Type B pancreatic cell (in vitro differentiated cells): ENCODE measurements at places on chromosomes 2 and 18.

- DNase-seq = no peak
These were observed 112.0 kb upstream of the TEKT4 start for GRCh38 chr2:94759211-94759610.

GRCh38 chr2:217593732-217594131 is 409.1 kb downstream of the TNS1 start:
- no peak for DNase-seq

DNA sequence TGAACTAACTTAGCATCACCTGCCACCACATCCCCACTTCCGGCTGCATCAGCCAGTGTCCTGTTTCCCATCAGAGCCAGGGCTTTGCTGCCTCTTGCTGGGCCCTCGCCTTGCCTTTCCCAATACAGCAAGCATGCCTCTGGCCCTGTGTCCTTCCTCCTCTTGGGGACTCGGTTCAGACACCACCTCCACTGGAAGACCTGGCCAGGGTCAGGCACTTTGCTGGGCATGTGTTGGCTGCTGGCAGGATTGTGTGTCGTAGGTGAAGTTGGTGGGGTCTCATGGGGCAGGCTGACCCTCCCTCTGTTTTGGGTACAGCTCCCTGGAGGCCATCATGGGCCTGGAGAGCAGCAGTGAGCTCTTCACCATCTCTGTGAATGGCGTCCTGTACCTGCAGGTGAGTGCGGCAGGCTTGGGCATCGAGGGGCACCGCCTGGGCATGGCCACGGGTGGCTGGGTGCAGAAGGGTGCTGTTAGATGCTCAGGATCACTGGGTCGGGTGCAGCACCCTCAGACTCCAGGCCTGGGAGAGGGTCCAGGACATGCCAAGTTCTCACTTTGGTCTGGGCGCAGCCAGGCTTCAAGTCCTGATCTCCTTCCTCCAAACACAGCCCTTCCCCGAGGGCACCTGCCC is 6.6 kb downstream of the ERFE start:
- DNase-seq = no peak

DNA sequence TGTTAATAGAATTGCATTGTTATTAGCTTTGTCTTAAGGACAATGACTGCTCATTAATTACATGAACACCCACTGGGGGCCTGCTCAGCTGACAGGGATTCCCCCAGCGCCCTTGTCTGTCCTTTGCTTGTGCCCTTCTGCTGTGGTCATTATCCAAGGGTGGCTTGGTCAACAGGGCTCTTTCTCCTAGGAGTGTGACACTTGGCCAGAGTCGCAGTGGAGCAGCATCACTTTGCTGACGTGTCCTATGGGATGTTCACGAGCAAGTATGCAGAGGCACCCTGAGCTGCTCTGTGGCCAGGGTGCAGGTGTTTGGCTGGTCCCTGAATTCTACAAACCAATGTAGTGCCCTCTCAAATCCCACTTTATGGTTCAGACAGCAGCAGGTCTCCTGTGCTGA is 46.0 kb downstream of the PTGR3 start:
- DNase-seq = no peak

DNA sequence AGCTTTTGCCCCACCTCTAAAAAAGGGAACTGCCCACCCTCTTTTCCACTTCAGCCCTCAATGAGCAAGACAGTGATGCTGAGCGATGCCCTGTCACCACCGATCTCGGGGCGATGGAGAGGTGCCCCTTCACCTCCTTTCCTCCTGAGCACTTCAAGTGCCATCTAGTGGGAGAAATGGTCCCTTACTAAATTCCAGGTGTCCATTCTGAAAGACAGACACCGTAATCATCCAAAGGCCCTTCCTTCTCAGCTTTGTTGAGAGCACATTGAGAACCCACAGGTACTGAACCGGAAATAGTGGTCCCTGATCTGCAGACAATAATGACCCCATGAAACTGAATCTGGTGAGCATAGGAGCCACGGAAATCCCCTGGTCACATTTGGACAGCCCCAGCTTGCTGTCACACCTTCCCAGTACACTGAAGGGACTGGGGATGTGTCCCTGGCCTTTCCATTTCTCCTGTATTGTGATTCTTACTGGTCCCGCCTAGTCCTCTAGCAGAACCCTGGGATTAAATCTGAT is 38.5 kb downstream of the KCTD18 start:
- DNase-seq = no peak

DNA sequence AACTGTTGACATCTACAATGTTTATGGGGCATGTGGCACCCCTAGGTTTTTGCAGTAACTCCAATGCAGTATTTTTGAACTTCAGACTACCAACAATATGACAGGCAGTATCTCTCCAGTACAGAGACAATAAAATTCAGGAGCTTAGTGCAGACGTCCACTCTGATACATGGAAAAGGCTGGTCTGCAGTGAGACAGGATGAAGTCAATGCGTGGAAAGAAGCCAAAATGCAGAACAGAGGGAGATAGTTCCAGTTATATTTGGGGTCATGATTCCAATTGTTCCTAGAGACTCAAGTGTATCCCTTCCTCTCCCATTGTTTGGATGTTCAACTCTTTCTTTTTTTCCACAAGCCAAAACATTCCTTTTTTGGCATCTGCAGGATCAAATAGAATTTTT is 18.7 kb upstream of the SMAD2 start:
- DNase-seq = no peak

DNA sequence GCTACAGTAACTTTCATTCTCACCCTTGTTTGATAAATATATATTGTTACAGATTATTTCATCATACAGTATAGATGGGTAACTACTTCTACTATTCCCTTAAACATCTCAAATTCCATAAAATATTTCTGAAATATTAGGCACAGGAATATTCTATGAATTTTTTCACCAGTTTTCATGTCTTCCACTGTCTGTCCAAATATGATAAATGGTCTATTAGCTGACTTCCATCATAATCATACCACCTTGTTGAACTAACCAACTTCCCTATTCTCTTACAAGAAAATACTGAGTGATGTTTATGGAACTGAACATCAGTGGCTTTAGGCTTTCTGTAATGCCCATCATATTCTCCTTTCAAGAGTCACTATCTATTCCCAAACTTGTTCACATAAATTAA is 82.4 kb downstream of the TRAPPC8 start:
- no peak for DNase-seq

- no peak for DNase-seq
These were observed 63.9 kb downstream of the GYPC start for GRCh38 chr2:126719833-126720351.

DNA sequence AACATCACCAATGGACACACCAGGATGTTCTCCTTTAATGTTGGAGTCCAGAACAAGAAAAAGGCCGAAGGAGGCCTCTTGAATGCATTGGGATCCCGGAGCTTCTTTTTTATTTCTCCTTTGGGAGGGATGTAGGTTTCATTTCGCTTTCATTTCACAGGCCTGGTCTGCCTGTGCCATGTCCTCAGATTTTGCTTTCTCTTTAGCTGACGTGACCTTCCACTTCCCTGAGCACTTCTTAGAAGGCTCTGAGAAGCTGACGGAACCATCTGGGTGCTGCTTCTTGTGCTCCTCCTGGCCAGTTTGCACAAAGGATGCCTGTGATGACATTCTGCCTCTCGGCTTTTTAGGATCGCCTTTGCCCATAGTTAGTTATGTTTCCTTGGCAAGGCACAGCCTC is 15.1 kb upstream of the MBOAT2 start:
- DNase-seq = no peak

- DNase-seq = no peak
These were observed 73.0 kb upstream of the YWHAQ start for GRCh38 chr2:9703701-9704221.

DNA sequence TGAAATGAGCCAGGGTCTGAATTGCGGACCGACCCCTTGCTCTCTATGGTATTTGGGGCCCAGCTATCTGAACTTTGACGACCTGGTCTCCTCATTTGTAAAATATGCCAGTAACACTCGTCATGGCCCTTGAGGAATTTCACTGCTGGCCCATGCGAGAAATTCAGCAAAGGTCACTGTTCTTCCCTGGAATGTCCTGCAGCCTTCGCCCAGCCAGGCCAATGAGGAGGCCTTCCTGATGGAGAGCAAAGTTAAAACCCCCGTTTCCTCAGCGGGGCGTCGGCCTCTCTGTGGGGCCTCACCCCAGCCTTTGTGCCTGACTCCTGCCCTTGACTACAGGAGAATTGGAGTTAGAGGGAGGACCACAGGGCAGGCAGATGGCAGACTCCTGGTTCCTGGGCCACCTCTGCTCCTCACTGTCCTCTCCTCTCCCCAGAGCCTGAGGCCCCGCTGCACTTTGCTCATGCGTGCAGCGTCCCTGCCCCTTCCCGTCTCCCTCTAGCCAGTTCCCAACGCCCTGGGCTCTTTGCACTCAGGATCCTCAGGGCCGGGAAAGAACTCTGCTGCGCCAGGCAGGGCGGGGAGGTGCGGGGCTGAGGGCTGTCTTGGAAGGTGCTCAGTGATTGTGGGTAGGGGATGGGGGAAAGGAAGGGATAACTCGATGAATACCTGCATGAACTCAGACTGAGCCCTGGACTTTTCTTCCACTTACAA is 257.0 kb upstream of the RAB6C start:
- peak; percentile 50 for DNase-seq

GRCh38 chr2:144258154-144258553 is 261.8 kb downstream of the ZEB2 start:
- no peak for DNase-seq

GRCh38 chr18:33169218-33169617 is 271.3 kb downstream of the CCDC178 start:
- no peak for DNase-seq

- no peak for DNase-seq
These were observed 28.8 kb downstream of the TTC39C start for GRCh38 chr18:24043403-24043802.

- peak; percentile 62 for DNase-seq
These were observed 33.5 kb upstream of the GPC1 start for GRCh38 chr2:240401781-240402551.

DNA sequence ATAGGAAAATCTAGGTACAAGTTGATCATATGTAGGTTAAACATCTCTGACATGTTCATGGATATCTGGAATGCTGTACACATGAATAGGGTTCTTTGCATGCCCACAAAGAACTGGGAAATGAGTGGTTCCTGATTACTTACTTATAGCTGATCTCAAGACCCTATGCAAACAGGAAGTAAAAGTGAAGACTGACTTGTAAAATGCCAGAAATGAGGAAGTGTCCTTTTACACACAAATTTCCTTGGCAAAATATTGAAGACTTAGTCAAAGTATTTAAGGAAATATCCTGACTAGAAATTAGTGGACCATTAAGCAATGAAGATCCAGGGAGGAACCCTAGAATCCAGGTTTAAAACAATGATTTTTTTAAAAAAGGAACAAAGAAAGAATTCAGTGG is 203.7 kb upstream of the DLGAP1 start:
- no peak for DNase-seq

DNA sequence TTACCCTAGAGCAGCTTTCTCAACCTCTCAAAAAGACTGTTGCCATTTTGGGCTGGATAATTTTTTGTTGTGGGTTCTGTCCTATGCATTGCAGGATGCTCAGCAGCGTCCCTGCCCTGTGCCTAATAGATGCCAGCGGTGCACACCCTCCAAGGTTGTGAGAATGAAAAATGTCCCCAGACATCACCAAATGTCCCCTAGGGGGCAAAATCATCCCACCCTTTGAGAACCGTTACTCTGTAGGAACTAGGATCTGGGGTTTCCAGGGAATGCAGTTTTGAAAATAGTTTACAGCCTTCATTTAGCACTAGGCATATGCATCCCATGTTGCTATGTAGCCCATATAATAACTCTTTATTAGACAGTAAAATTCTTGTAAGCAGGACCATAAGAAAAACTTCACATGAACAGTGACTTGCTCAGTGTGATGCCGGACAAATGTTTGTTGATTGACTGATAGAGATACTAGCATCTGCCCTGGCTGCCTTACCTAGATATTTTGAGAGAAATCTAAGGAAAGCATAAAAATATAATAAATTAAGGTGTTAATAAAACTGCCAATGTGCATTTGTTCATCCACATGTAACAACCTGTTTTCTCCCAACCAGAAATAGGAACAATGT is 79.2 kb upstream of the EPC2 start:
- DNase-seq = no peak

GRCh38 chr2:121196849-121197155 is 88.2 kb downstream of the TFCP2L1 start:
- DNase-seq = no peak

DNA sequence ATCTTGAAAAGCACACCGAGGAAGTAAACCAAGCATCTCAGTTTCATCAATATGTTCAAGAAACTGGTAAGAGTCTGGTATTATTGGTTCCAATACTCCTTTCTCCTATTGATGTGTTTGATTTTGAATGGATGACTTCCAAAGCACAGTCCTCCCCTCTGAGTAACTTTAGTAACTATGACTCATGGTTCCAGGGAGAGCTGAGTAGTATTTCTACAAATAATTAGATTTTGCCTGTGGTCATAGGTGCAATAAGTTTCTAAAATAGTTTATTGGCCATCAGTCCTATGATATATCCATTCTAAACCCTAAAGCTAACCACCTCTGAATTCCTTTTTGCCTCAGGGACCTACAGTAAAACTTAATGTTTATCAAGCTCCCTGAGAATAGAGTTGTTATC is 352.4 kb downstream of the XIRP2 start:
- no peak for DNase-seq

GRCh38 chr2:72893594-72894319 is 6.5 kb downstream of the SPR start:
- DNase-seq = no peak

GRCh38 chr2:71880846-71881610 is 266.6 kb downstream of the CYP26B1 start:
- DNase-seq = no peak

DNA sequence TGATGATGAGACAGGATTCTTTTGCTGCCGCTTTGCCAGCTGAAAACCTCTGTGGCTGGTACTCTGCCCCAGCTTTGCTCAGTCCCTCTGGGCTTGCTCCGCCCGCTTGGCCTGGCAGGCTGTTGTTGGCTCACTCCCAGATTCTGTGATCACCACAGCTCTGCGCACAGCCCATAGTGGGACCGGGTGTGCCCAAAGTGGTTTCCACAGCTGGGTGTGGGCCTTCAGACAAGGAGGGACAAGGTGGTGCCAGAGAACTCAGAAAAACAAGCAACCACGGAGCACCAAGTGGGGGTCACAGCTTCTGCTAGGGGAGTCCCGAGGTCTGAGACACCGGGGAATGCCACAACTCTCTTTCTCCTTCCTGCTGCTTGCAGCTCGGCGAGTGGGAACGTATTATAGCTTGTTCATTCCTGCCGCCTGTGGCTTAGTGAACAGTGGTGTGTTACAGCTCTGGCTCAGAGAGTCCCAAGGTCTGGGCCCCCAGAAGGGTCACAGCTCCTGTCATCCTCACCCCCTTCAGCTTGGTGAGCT is 9.2 kb upstream of the KYNU start:
- DNase-seq = no peak
